HepG2 (cell line): ENCODE measurements at places on chromosomes 11 and 22. TPM values are rescaled to one million over a fixed set of nuclear protein-coding genes. Genes with fewer than 3 reads are reported as not detected.

DNA sequence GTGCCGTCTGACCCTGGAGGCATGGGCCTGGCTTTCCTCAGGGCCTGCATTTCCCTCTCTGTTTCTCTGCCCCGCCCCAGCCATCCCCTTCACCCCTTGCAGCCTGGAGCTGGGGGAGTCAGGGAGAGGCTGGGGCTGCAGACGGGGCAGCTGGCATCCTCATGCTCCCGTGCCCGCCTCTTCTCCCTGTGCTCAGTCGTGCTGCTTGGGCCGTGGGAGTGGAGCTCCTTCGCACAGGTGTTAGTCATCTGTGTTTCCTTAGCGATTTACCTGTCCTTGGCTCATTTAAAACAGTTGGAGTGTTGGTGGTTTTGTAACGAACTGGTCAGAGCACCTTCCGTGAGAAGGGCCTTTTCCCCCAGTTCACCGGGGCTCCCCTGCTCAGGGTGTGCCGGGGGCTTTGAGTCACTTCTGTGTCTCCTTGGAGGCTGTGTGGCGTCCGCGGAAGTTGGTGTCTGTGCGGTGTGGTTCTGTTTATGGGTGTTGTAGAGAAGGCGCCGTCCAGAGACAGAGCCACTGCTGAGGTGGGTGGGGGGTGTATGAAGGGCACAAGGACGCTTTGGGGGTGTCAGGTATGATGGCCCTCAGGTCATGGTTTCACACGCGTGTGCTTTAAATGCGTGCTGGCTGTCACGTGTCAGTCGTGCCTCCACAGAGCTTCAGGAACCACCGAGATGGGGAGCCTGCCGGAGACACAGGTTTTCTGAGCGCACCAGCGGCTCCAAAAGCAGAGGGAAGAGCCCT is 19.5 kb downstream of the BRSK2 start:
- no peak for DNase-seq

DNA sequence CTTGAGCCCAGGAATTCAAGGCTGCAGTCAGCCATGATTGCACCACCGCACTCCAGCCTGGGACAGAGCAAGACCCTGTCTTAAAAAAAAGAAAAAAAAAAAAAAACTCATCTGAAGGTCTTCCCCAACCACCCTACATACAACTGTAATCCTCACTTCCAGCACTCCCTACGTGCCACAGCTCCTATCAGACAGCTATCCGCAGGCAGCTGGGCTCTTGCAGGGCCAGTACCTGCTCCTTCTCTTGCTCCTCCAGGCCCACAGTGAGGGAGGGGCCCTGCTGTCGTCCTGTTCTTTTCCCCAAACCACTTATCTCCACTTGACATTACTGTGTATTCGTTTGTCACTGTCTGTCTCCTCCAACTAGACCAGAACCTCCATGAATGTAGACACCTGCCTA is 156.1 kb upstream of the NECTIN1 start:
- no peak for DNase-seq

The CDC42BPG gene
- total RNA-seq = 0.77 and 1.4 TPM in 2 replicates

The OPCML gene
- total RNA-seq = not detected in 2 replicates

DNA sequence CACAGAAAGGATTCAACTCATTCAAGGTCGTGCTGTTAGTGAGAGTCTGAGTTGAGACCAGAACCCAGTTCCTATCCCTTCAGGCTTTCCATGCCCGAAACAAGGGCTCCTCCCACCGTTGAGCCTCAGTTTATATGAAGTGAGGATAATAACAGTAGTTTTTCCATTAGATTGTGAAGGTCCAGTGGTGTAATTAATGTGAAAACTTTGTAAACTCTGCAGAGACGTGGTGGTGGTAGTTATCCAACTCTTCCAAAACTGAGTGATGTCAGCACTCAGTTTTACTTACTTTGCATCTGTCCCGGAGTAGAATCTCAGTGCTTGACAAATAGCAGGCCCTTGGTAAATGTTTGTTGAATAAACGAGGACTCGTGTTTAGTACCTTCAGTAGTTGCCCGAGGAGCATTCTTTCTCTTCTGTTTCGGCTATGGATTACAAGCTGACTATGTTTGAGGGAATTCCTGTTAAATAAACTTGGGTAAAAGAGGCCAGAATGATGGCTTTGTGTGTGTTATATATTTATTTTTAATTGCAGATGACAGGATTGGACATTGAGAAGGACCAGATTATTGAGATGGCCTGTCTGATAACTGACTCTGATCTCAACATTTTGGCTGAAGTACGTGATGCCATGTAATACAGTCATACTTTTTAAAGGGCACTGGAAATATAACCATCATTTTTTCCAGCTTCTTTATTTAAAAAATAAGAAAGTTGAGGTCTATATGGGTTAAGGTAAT is 1.0 kb downstream of the REXO2 start:
- DNase-seq = peak; percentile 41

The YPEL1 gene
- total RNA-seq = 0.21 and 0.33 TPM in 2 replicates

- DNase-seq = no peak
These were observed 1.6 kb downstream of the KCNK4 start for GRCh38 chr11:64292460-64293254.

The SCO2 gene
- 2.1 and 3.7 TPM in 2 replicates for total RNA-seq

DNA sequence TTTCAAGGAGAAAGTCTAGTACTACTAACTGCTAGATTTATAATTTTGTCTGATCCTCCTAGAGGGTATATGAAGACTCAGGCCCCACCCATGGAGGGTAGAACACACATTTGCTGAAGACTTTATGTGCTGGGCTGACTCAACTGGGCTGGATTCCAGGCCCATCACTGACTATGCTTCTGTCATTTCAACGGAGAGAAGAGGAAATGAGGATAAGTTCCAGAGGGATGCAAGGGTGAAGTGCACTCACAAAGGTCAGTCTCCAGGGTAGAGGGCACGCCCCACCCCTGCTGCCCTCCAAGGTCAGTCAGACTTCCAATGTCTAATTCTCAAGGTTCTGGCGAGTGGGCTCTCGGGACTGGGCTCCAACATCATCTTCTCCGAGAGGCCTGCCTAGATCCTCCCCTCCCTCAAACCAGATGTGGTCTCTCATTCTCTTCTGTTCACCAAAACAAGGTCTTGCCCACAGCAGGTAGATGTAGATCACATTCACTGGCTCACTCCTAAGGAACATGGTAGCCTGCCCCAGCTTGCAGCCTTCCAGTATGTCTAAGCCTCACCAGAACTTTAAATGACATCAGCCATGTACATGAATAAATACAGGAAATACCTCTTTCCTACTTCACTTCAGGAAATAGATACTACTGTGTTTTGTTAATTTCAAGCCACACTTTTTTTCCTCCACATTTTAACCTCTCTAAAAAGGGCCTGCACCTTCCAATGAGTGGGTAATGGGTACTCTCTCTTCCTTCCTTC is 7.3 kb upstream of the C11orf86 start:
- no peak for DNase-seq
